ENCODE measurements at places on chromosomes 11 and 22.

DNA sequence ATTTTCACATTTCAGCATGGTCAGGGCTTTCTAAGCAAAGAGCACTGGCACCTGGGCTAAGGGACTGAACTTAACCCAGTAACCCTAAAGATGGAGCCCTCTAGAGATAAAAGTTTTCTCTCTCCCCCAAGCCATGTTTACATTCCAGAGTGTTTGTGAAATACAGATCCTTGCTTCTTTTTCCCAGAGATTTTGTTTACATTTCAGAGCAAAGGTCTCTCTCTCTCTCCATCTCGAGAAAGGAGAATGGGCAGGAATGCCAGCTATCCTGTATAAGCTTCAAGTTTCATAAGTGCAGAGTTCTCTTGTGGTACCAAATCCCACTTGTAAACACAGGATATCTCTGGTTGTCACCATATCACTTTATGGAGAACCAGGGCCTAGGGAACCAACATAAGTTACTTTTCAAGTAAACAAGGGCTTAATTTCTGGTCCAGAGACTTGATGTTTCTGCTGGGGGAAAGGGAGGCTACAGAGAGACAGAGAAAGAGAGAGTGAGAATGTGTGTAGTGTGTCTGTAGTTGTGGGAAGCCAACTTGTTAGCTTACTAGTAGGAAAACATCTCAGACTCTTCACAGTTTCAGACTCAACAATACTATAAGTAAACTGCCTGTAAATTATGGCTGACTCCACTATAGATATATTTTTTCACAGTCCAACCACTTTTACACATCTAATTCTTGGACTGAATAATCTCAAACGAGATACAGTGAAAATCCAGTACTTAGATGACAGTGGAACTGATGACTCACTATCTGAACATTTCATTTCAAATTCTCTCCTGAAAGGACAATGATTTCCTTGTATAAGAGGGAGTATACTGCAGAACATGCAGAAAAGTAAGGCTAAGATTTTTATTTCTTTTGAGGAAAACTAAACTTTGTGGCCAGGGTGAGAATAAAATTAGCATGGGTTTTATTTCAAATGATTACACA is 76.2 kb downstream of the ARHGAP32 start:
- H3K36me3 ChIP-seq, result peaks cover 22% of the 10 kb centered on the region
- no peak for DNase-seq
- no peak overlapping the region for H3K27ac ChIP-seq
- no peaks in the 10 kb centered on the region for H3K27me3 ChIP-seq
- peaks cover 4% of the 10 kb centered on the region for H3K4me1 ChIP-seq
- H3K4me3 ChIP-seq, result no peak overlapping the region

DNA sequence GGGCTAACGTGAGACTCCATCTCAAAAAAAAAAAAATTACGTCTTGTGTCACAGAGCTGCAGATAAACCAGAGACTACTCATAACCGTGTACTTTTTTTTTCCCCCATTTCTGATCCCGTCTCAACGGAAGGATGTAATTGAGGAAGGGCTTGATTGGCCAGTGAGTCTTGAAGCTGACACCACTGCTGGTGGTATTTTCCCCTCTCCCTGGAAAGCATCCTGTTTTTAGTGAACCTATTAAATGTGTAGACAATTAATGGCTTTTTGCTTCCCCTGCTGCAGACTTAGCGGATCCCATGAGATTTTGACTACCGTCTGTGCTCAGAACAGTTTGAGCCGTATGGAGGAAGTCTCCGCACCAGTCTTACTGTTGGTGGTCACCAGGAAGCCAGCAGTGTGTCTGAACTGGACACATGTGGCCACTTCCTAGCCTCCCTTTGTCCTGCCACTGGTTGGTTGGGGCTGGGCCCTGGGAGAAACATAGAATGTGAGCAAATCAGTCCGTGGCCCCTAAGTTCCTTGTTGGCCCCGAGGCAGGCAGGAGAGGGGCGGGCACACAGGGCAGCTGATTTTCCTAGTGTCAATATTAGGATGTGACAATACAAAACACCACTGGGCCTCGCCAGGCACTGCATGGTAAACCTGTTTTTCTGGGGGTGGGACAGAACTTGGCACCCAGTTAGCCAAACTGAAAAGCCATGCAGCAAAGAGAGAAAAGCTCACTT is 3.1 kb downstream of the BIK start:
- H3K27ac ChIP-seq, result peak overlapping the region; percentile 68
- no peak overlapping the region for H3K4me3 ChIP-seq
- peaks cover 14% of the 10 kb centered on the region for H3K4me1 ChIP-seq
- H3K36me3 ChIP-seq, result no peaks in the 10 kb centered on the region
- peaks cover 29% of the 10 kb centered on the region for H3K27me3 ChIP-seq
- no peak for DNase-seq

DNA sequence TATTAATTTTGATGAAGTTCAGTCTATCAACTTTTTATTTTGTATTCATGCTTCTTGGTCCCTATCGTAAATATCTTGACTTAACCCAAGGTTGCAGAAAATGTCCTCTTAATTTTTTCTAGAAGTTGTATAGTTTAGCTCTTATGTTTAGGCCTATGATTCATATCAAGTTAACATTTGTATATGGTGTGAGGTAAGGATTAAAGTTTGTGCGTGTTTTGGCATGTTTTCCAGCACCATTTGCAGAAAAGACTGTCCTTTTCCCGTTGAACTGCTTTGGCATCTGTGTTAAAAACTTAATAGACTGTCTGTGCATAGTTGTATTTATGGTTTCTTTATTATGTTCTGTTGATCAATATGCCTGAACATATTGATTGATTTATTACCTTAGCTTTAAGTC is 42.3 kb downstream of the ARHGEF12 start:
- H3K27me3 ChIP-seq, result no peaks in the 10 kb centered on the region
- H3K4me1 ChIP-seq, result no peaks in the 10 kb centered on the region
- peaks cover 19% of the 10 kb centered on the region for H3K36me3 ChIP-seq
- no peak overlapping the region for H3K27ac ChIP-seq

- H3K27ac ChIP-seq, result no peak overlapping the region
- no peaks in the 10 kb centered on the region for H3K4me1 ChIP-seq
- H3K4me3 ChIP-seq, result no peak overlapping the region
- DNase-seq, result no peak
Measured at GRCh38 chr22:50034126-50035081, 21.8 kb upstream of the IL17REL start.

GRCh38 chr11:57977709-57978108 is 46.0 kb upstream of the OR9Q1 start:
- no peak overlapping the region for H3K4me3 ChIP-seq
- H3K27ac ChIP-seq, result no peak overlapping the region
- H3K27me3 ChIP-seq, result peaks cover 7% of the 10 kb centered on the region
- no peaks in the 10 kb centered on the region for H3K36me3 ChIP-seq
- DNase-seq, result no peak

- no peak overlapping the region for H3K4me3 ChIP-seq
- peaks cover 10% of the 10 kb centered on the region for H3K27me3 ChIP-seq
- peaks cover 5% of the 10 kb centered on the region for H3K4me1 ChIP-seq
- no peak overlapping the region for H3K27ac ChIP-seq
- peak; percentile 37 for DNase-seq
Measured at GRCh38 chr11:2586087-2586792, 113.6 kb downstream of the KCNQ1OT1 start.
